ENCODE measurements at places on chromosomes 3 and 15. TPM values are rescaled to one million over a fixed set of nuclear protein-coding genes. Genes with fewer than 3 reads are reported as not detected.

DNA sequence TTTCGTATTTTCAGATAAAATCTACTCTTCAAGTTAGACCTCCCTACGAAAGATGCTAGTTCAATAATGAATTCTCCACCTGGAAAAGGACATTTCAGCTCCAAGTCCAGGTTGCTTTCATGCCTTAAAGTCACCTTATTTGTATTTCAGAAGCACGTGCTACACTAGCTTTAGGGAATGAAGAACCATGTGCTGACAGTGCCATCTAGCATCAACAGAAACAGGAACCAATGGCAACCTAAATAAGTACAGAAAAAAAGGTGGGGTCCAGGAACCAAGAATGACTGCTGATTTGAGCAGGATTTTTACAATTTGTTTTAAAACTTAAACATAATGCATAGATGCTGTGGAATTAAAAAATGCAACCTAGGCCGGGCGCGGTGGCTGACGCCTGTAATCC lies 77.6 kb upstream of the SNRPN start:
- no peak overlapping the region for H3K27ac ChIP-seq
- H3K4me1 ChIP-seq, result no peaks in the 10 kb centered on the region
- H3K4me3 ChIP-seq, result no peak overlapping the region
- peaks cover 3% of the 10 kb centered on the region for H3K27me3 ChIP-seq
- H3K36me3 ChIP-seq, result no peaks in the 10 kb centered on the region
- ATAC-seq, result no peak

DNA sequence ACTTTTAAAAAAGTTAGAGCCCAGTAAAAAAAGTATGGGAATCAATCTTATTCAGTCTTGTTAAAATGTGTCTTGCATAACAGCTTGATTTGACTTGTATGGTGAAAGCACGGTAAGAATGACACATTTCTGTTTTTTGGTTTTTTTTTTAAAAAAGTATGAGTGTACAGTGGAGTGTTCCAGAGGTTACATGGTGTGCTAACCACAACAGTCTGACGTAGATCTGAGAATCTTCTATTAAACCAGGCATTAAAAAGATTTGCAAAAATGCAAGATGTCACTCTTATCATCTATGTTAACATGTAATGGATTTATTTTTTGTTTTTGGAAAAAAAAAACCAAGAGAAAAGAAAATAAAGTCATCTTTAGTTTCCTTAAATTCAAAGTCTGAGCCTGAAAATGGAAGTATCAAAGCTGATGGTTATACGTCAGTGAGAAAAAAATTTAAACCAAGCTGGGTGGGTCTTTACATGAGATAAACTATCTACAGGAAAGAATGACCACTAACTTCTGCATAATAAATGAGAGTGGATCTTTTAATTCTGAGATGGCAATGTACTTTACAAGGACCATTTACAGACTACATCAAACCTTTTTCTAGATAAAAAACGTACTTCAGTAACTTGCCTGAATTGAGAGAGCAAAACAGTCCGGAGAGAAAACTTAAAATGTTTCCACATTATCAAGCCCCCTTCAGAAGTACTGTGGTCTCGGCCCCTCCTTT lies 1.6 kb downstream of the GABPB1 start:
- ATAC-seq, result peak; percentile 67
- H3K4me1 ChIP-seq, result peaks cover 43% of the 10 kb centered on the region
- peak overlapping the region; percentile 84 for H3K4me3 ChIP-seq
- peaks cover 76% of the 10 kb centered on the region for H3K36me3 ChIP-seq

DNA sequence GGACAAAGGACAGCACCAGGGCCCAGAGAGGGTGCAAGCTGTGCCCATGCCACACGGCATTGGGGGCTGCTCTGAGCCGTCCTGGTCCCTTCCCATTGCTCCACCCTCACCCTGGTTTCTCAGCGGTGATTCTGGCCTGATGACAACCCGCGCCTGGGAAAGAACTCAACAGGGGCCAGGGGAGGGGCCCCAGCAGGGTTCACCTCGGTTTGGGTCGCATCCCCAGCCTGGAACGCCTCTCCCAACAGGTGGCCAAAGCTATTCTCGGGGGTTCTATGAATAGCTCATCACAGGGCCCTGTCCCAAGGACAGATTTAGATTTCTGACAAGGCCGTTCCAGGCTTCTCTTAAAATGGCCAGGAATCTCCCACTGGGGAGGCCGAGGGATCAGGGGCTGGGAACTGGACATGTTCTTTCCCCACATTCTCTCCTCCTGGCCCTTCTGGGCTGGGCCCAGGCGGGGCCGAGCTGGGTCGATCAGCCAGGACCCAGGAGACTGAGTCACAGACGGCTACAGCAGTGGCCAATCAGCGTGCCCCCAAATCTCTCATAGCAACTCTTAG lies 17.9 kb downstream of the GRIP2 start:
- no peak for ATAC-seq
- no peak overlapping the region for H3K27ac ChIP-seq
- H3K27me3 ChIP-seq, result peaks cover 15% of the 10 kb centered on the region
- peaks cover 5% of the 10 kb centered on the region for H3K4me1 ChIP-seq
- no peak overlapping the region for H3K4me3 ChIP-seq

The EFCAB12 gene
- 1.7 TPM for total RNA-seq

The OIP5 gene
- total RNA-seq, result 9.2 TPM

DNA sequence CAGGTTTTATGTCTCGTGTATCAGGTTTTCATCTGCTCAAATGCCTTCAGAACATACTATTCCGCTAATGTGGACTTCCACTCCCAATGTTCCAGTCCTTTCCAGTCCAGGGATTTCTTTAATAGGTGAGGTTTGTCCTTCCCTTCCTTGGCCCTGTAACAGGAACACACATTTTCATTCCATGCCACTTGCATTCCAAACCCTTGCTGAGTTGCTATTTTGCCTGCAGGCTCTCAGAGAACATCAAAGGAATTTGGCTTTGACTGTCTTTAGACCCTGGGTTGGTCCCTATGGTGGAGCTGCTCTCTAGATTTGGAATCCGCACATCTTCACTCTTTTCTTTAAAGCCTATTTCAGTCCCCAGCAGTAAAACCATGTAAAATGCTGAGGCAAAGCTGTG lies 12.3 kb upstream of the ALCAM start:
- H3K27ac ChIP-seq, result no peak overlapping the region
- H3K4me1 ChIP-seq, result peaks cover 6% of the 10 kb centered on the region
- no peak for ATAC-seq

- H3K4me3 ChIP-seq, result no peak overlapping the region
- peaks cover 11% of the 10 kb centered on the region for H3K4me1 ChIP-seq
- H3K27me3 ChIP-seq, result no peaks in the 10 kb centered on the region
- H3K27ac ChIP-seq, result no peak overlapping the region
These were observed 272.6 kb downstream of the SUCLG2 start for GRCh38 chr3:67381667-67382272.

The SLMAP gene
- total RNA-seq, result 33.8 TPM

The C3orf80 gene
- total RNA-seq, result not detected

DNA sequence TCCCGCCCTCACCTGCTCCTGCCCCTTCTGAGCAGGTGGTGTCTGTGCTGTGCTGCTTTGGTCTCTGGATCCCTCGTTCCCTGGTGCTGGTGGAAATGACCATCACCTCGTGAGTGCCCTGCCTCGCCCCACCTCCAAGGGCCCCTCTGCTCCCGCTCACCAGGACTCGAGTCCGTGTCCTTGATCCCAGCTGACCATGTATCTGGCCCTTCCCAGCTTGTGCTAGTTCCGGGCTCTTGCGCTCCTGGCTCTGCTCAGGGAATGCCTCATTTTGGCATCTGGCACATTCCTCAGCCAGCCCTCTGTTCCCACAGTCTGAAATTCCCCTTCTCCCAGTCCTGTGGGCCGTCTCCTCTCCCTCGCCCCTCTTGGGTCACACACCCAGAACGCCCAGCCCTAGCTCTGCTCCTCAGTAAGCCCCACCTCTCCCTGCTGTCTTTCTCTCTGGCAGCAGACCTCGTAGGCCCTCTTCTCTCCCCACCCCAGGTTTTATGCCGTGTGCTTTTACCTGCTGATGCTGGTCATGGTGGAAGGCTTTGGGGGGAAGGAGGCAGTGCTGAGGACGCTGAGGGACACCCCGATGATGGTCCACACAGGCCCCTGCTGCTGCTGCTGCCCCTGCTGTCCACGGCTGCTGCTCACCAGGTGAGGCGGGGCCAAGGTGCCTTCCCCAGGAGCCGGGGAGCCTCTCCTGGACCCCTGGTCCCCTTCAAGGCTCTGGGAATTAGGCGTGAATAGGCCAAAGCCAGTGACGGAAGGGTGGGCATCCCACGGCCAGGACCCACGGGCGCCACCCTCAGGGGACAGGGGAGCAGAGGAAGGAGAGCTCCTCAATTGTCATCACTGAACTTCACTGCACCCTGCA lies 11.5 kb downstream of the SLC51A start:
- H3K4me1 ChIP-seq, result peaks cover 7% of the 10 kb centered on the region
- H3K27ac ChIP-seq, result no peak overlapping the region
- H3K4me3 ChIP-seq, result no peak overlapping the region
- ATAC-seq, result no peak
- no peaks in the 10 kb centered on the region for H3K36me3 ChIP-seq

The ARPIN gene
- not detected for total RNA-seq

GRCh38 chr15:90043530-90044010 lies 42.4 kb downstream of the ZNF710 start:
- peak overlapping the region; percentile 23 for H3K27ac ChIP-seq
- H3K27me3 ChIP-seq, result no peaks in the 10 kb centered on the region
- ATAC-seq, result no peak
- H3K36me3 ChIP-seq, result no peaks in the 10 kb centered on the region

- no peak overlapping the region for H3K27ac ChIP-seq
- H3K4me1 ChIP-seq, result no peaks in the 10 kb centered on the region
- ATAC-seq, result no peak
- H3K4me3 ChIP-seq, result no peak overlapping the region
- H3K27me3 ChIP-seq, result no peaks in the 10 kb centered on the region
These were observed 539.6 kb upstream of the CCDC54 start for GRCh38 chr3:106837616-106838015.

The SYNPR gene
- not detected for total RNA-seq

GRCh38 chr3:50237754-50238548 lies 1.9 kb downstream of the GNAI2 start:
- peak overlapping the region; percentile 99 for H3K4me3 ChIP-seq
- H3K4me1 ChIP-seq, result peaks cover 32% of the 10 kb centered on the region
- H3K27ac ChIP-seq, result peak overlapping the region; percentile 98
- peaks cover 56% of the 10 kb centered on the region for H3K36me3 ChIP-seq

The CERS3 gene
- 0.54 TPM for total RNA-seq

GRCh38 chr3:180855364-180855763 lies 57.1 kb upstream of the FXR1 start:
- H3K4me3 ChIP-seq, result no peak overlapping the region
- peaks cover 26% of the 10 kb centered on the region for H3K27me3 ChIP-seq
- H3K27ac ChIP-seq, result no peak overlapping the region
- no peak for ATAC-seq
- H3K4me1 ChIP-seq, result no peaks in the 10 kb centered on the region
- H3K36me3 ChIP-seq, result no peaks in the 10 kb centered on the region

GRCh38 chr3:30894521-30895251 lies at the start of gene GADL1:
Gene GADL1 (minus strand): TSS chr3:30894661. CDS start chr3:30894614, 47 bp downstream.
- no peak within 1 kb of the TSS for H3K27ac ChIP-seq
- peaks cover 28% of the 10 kb centered on the region for H3K27me3 ChIP-seq
- no peaks in the 10 kb centered on the region for H3K36me3 ChIP-seq
- peak; percentile 14 for ATAC-seq

The TGM5 gene
- total RNA-seq, result 0.61 TPM

- no peaks in the 10 kb centered on the region for H3K4me1 ChIP-seq
- H3K27ac ChIP-seq, result no peak overlapping the region
- H3K27me3 ChIP-seq, result no peaks in the 10 kb centered on the region
- H3K36me3 ChIP-seq, result no peaks in the 10 kb centered on the region
- no peak for ATAC-seq
- H3K4me3 ChIP-seq, result no peak overlapping the region
These were observed 372.1 kb downstream of the MAGI1 start for GRCh38 chr3:65666448-65667091.

The PRC1 gene
- total RNA-seq, result 133 TPM

- no peak overlapping the region for H3K27ac ChIP-seq
- no peak for ATAC-seq
- no peaks in the 10 kb centered on the region for H3K27me3 ChIP-seq
- no peaks in the 10 kb centered on the region for H3K36me3 ChIP-seq
- no peaks in the 10 kb centered on the region for H3K4me1 ChIP-seq
- no peak overlapping the region for H3K4me3 ChIP-seq
These were observed 82.2 kb upstream of the BOC start for GRCh38 chr3:113129168-113129567.

The FETUB gene
- not detected for total RNA-seq

GRCh38 chr3:195140410-195140809 lies 130.5 kb downstream of the XXYLT1 start:
- H3K27me3 ChIP-seq, result no peaks in the 10 kb centered on the region
- no peak for ATAC-seq
- no peaks in the 10 kb centered on the region for H3K4me1 ChIP-seq
- peak overlapping the region; percentile 1 for H3K27ac ChIP-seq
- H3K36me3 ChIP-seq, result no peaks in the 10 kb centered on the region
- H3K4me3 ChIP-seq, result no peak overlapping the region

- ATAC-seq, result no peak
- H3K27me3 ChIP-seq, result peaks cover 20% of the 10 kb centered on the region
- H3K36me3 ChIP-seq, result no peaks in the 10 kb centered on the region
- no peak overlapping the region for H3K27ac ChIP-seq
- no peaks in the 10 kb centered on the region for H3K4me1 ChIP-seq
These were observed 12.7 kb upstream of the SNTN start for GRCh38 chr3:63639806-63640205.

The KLF15 gene
- 0.16 TPM for total RNA-seq

GRCh38 chr3:111319598-111319997 lies 222.4 kb upstream of the CD96 start:
- no peaks in the 10 kb centered on the region for H3K36me3 ChIP-seq
- no peak overlapping the region for H3K27ac ChIP-seq
- H3K4me1 ChIP-seq, result peaks cover 7% of the 10 kb centered on the region
- H3K27me3 ChIP-seq, result no peaks in the 10 kb centered on the region
- no peak overlapping the region for H3K4me3 ChIP-seq

DNA sequence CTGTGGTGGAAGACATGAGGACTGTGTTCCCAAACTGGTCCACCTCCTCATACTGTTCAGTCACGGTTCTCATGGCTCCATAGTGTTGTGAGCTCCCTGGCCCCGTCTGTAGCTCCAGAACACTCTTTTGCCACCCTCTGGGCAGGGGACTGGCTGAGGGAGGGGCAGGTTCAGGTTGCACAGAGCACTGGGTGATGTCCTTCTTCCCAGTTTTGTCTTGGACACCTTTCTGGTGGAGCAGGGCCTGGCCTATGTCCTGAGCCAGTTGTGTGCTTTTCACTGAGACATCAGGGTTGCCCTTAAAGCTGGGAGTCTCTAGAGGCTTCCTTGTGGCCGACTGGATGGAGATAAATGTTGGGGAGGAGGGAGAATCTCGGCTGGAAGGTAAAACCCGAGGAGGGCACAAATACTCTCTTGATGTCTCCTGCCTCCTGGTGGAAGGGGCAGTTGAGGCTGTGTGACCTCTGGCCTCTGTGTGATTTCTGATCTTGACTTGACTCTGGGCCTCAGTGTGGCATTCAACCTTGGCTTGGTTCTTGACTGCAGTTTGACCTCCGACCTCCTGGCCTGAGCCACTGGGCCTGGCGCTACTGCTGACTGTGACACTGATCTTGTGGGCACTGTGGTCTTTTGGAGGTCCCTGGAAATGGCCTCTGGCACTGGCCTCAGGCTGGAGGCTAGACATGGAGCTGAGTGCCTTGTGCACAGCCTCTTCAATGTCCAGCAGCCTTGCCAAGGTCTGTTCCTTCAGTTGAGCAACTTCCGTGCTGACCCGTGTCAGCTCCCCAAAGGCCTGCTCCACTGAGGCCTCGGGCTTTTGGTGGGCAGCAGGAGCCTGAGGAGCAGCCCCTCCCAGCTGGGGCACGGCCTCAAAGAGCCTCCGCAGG lies 8.1 kb downstream of the XIRP1 start:
- ATAC-seq, result no peak
- peak overlapping the region; percentile 6 for H3K27ac ChIP-seq
- H3K27me3 ChIP-seq, result no peaks in the 10 kb centered on the region
- H3K36me3 ChIP-seq, result peaks cover 6% of the 10 kb centered on the region

GRCh38 chr15:77123854-77124253 lies 52.9 kb upstream of the TSPAN3 start:
- no peak overlapping the region for H3K4me3 ChIP-seq
- H3K27ac ChIP-seq, result no peak overlapping the region
- no peak for ATAC-seq
- no peaks in the 10 kb centered on the region for H3K36me3 ChIP-seq
- no peaks in the 10 kb centered on the region for H3K27me3 ChIP-seq
- H3K4me1 ChIP-seq, result no peaks in the 10 kb centered on the region

The THRB gene
- not detected for total RNA-seq

All from activated T-helper 17 cell treated with anti-CD3 and anti-CD28 coated beads, Interleukin-2, amount 50 U/mL, for 72 hours (primary cell).